ENCODE measurements at places on chromosomes 1 and 21.

DNA sequence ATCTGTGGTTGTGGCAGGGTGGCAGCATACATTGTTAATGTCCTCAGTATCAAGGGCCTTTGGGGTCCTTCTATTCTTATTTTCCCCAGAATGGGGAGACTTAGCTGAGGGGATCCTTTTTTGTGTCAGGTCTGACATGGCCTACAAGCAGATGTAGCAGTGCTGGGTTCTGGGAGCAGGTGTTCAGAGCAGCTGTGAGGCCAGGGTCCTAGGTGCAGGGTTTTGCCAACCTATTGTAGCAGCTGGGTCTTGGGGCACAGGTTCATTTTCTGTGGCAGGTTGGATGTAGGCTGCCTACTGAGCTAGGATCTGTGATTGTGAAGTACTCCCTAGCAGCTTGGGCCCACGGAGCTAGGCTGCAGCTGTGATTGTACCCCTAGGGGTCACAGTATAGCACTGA lies 60.1 kb downstream of the DIPK1A start:
- DNase-seq: no peak

- no peak for DNase-seq
Observed at GRCh38 chr1:225651872-225652728, 823 bp downstream of the ENAH start.

DNA sequence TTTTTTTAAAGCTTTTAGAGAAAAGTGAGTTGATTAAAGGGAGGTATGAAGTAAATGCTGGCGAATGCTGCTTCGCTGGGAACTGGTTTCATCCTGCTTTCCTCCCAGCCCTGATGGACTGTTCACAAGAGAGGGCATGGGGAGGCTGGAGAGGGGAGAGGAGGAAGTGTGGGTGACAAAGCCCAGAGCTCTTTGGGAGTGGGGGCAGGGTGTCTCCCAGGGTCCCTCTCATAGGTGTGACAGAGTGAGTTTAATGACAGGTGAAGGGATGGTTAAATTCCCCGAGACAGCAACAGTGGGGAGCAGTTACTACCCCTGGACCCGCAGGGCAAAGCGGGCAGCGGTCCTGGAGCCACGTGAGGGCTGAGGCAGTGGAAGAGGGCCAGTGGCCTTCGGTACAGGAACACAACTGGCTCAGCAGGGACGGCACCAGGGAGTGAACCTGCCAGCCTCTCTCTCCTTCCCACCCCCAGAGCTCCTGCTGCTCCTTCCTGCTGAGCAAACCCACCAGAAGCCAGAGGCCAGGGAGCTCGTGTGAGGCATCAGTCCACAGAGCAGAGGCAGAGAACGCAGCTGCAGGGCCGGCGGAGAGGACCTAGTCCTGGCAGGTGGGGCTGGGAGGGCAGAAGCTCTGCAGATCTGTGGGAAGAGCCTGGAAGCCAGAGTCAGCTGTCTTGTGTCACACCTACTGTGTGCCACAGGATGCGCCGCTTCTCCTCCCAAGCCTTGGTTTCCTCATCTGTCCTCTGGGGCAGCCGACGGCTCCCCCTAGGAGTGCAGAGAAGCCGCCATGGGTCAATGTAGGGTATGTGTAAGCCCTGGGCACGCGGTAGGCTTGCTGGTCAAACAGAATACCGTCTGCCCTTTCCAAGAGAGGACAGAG lies 20.9 kb upstream of the LRP8 start:
- DNase-seq: no peak

DNA sequence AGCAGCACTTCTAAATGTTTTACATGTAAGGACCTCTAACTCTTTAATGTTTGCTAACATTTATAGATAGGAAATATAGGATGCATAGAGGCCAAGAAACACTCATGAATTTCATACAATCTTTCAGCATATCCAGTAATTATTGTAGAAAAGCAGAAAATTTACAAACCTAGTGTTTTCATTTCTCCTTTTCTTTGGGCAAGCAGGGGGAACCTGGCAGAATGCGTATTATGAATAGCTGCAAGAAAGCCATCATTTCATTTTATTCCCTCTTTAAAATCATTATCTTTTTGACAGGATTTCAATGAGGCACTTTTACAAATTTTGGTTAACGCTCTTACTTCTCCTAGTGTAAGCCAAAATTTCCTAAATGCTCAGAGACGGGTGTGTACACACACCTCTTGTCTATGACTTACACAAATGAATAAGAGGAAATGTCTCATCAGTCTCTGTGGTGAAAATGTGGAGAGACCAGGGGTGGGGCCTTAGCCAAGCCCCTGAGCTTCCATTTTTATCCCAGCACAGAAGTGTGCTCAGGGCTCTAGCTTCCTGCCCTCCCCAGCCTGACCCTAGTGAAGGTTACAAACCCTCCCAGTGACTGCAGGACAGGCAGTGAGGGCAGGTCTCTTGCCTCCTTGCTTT lies 91.6 kb downstream of the LRRC8C start:
- DNase-seq: peak; percentile 64

- DNase-seq: no peak
Observed at GRCh38 chr1:98086156-98086555, 165.3 kb upstream of the DPYD start.

- no peak for DNase-seq
Observed at GRCh38 chr1:20446796-20447195, 39.2 kb downstream of the CAMK2N1 start.

GRCh38 chr1:94798054-94798453 lies 22.1 kb upstream of the SLC44A3 start:
- DNase-seq: no peak

GRCh38 chr1:109050228-109050995 lies 8.5 kb upstream of the WDR47 start:
- no peak for DNase-seq

DNA sequence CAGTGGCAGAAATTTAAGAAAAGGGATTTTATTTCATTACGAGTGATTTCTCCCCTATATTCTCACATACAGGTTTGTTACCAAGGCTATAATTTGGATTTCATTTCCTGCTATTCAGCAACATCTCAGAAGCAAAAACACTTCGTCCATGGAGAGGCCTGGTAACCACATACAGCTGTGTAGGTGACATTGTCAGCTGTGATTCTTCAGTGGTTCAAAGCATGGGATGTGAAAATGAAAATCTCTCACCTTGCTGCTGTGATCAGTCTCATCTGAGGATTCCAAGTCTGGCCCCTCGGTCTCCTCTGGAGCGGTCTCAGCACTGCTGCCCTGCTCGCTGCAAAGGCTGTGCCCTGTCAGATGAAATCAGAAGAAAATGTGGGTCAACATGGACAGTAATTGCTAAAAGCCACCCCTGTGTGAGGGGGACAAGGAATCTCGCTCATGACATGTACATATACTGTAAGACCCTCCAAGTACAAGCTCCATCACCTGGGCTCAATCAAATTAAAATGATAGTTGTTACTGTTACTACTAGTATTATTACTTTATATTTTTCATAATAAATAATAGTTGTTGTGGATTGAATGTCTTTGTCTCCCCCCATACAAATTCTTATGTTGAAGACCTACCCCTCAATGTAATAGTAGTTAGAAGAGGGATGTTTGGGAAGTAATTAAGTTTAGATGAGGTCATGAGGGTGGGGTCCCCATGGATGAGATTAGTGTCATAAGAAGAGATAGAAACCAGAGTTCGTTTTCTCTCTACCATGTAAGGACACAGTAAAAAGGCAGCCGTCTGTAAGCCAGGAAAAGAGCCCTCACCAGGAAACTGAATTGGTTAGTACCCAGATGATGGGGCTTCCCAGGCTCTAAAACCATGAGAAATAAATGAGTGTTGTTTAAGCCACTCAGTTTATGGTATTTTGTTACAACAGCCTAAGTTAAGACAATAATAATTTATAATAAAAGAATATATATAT lies 126.7 kb upstream of the KRTAP19-8 start:
- no peak for DNase-seq

DNA sequence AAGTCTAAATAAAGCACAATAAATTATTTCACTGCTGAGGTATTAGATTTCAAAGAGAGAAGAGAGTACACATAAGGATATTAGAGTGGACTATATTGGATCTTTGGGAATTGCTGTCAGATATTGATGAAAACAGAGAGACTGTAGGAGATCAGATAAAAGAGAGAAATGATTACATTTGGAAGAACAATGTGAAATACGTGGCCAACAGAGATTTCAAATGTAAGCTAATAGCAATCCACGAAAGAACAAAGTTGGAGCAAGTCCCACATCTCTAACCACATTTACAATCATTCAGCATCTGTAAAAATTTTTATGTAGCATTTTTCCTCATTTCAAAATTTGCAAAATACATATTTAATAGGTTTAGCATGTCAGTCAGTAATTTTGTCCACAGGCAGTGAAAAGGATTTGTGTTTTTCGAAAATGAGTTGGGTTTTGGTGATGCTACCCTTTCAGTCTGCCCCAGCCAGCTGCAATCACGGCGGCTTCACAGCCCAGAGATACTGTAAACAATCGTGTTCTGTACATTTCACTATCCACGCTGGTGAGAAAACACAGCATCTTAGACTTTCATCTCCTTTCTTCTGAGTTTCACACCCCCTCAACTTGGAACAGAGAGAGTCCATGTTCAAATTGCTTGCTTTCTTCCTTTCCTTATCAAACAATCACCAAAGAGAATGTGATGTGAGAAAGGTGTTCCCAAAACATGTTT lies 209.1 kb upstream of the LYPLAL1 start:
- DNase-seq: no peak

DNA sequence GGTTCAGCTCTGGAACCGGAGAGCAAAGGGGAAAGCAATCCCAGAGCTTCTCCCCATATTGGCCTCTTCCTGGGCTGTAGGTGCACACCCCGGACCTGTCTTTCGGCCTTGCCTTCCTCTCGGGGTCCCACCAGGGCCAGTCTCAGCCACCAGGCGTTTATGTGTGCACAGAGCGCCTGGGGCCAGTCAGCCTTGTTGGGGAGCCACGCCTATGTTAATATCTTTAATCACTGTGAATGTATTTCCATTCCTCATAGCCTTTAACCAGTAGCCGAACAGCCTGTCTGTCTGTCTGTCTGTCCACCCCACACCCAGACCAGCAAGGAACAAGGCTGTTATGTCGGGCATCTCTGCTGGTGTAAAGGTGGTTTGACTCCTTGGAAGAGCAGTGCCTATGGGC lies 18.8 kb downstream of the KCNC4 start:
- DNase-seq: no peak

DNA sequence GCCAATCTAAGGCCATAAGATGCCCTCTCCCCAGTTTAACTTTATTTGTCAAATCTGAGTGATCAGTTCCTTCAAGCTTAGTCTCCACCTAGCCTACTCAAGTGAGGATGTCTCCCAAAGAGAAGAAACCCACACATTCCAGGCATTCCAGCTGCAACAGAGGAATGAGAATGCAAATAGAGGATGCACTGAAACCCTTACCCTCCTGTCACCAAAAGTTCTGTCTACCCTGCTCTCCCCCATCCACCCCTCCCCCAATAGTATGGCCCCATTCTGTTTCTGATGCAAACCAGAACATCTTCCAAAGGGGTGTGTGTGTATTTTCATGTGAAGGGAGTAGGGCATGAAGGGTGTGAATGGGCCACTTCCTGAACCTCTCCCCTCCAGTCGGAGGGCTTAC lies 3.0 kb downstream of the DUSP23 start:
- DNase-seq: no peak

GRCh38 chr1:156845055-156845952 lies 13.6 kb downstream of the INSRR start:
- no peak for DNase-seq

DNA sequence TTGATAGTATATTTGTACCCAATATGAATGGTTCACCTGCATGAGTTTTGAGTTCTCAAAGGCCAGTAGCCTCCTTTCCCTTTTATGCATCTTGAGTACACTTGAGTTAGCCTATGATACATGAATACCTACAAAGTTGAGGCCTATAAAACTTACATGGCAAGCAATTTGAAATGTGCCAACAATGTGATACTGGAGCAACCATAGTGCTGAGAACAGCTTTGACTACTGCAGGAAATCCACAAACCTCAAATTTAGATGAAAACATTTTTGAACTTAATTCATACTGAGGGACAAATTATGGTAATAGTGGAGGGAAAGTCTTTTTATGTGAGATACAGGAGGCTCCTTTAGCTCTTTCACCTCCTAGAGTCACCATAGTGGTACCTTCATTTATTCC lies 37.4 kb downstream of the LEPR start:
- no peak for DNase-seq

GRCh38 chr1:54361342-54361741 lies 44.9 kb downstream of the SSBP3 start:
- no peak for DNase-seq

- DNase-seq: no peak
Observed at GRCh38 chr1:147619741-147620140, 50.6 kb downstream of the ACP6 start.

- DNase-seq: peak; percentile 88
Observed at GRCh38 chr1:201466492-201466891, 2.5 kb downstream of the PHLDA3 start.

- DNase-seq: no peak
Observed at GRCh38 chr1:160953030-160953429, 1.6 kb downstream of the ITLN2 start.

GRCh38 chr1:226976276-226976977 lies 36.3 kb downstream of the COQ8A start:
- DNase-seq: no peak

GRCh38 chr1:39732730-39733129 lies 6.0 kb upstream of the PPIE start:
- DNase-seq: no peak

- DNase-seq: no peak
Observed at GRCh38 chr1:119648620-119649004, 546 bp upstream of the ZNF697 start.

GRCh38 chr1:193062698-193063463 lies 3.5 kb downstream of the RO60 start:
- no peak for DNase-seq

DNA sequence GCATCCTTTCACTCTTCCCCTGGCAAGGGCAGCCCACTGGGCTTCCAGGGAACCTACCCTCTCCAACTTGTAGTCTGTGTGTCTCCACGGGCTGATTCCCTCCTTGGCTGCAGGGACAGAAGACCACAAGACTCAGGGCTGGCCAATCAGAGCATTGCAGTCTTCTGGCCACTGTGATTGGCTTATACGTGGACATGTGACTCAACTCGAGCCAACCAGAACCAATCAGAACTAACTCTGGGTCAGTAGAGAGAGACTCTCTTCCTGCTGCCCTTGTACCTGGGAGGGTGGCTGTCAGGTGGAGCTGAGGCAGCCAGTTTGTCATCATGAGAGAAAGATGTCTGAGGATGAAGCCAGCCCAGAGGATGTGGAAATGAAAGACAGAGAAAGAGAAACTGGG lies 64.0 kb downstream of the DHRS3 start:
- DNase-seq: no peak

- no peak for DNase-seq
Observed at GRCh38 chr1:214071469-214071868, 83.7 kb downstream of the PROX1 start.

GRCh38 chr1:115356356-115356755 lies 18.3 kb upstream of the NGF start:
- no peak for DNase-seq

DNA sequence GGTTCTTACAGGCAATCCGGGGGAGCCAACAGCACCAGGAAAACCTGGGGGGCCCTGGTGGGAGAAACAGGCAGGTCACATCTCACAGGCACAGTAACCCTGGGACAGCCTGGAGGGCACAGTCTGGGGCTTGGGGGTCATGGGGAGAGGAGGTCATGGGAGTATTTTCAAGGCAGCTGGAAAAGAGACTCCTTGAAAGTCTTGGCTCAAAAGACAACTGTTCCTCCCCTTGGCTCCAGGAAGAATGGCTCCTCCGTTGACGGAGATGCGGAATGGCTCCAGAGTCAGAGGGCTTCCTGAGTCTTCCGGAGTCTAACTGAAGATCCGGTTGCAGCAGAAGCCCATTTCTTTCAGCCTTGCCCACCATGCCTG lies 25.9 kb upstream of the PEF1 start:
- DNase-seq: no peak
